A549 treated with Mapracorat at 1 μM for 4 hours (cell line): ENCODE measurements at places on chromosomes 7 and 10. TPM values are rescaled to one million over a fixed set of nuclear protein-coding genes. Genes with fewer than 3 reads are reported as not detected.

Gene PPP1R9A
- 2.6 to 4.9 TPM (median 3.9 TPM) in 5 replicates for total RNA-seq

Gene PON1
- total RNA-seq = 0.75 to 1.6 TPM (median 1.0 TPM) in 5 replicates

Gene SFRP5
- total RNA-seq = 1.7 to 2.8 TPM (median 2.4 TPM) in 5 replicates

Gene ECHDC3
- total RNA-seq = 8.8 to 10.6 TPM (median 9.4 TPM) in 5 replicates

Gene UTF1
- total RNA-seq = not detected in 5 replicates

Gene RSBN1L
- total RNA-seq = 6.9 to 10.5 TPM (median 8.0 TPM) in 5 replicates

Gene TMEM213
- not detected in 5 replicates for total RNA-seq
